CD4-positive, CD25-positive, alpha-beta regulatory T cell (primary cell): ENCODE measurements at places on chromosomes 5 and 9. TPM values are rescaled to one million over a fixed set of nuclear protein-coding genes. Genes with fewer than 3 reads are reported as not detected.

Gene LECT2
- not detected for total RNA-seq

Gene CMYA5
- total RNA-seq: 0.10 TPM

Gene OBP2B
- not detected for total RNA-seq

Gene SPTAN1
- 769 TPM for total RNA-seq

Gene SHC3
- not detected for total RNA-seq

Gene NFIB
- 0.20 TPM for total RNA-seq

Gene KCNV2
- not detected for total RNA-seq

Gene FOXD4L5
- total RNA-seq: not detected

Gene IGFBPL1
- not detected for total RNA-seq

Gene SHLD3
- total RNA-seq: 11.1 TPM

Gene DRD1
- total RNA-seq: not detected

Gene KCNIP1
- total RNA-seq: not detected

Gene ARSI
- total RNA-seq: not detected

Gene CCL21
- total RNA-seq: not detected

Gene UHRF2
- total RNA-seq: 222 TPM

Gene CDH18
- total RNA-seq: not detected

GRCh38 chr5:44987026-44987425, 178.3 kb downstream of the MRPS30 start:
- H3K4me1 ChIP-seq: no peaks in the 10 kb centered on the region
- DNase-seq: no peak
- no peak overlapping the region for H3K27ac ChIP-seq
- H3K27me3 ChIP-seq: no peaks in the 10 kb centered on the region

DNA sequence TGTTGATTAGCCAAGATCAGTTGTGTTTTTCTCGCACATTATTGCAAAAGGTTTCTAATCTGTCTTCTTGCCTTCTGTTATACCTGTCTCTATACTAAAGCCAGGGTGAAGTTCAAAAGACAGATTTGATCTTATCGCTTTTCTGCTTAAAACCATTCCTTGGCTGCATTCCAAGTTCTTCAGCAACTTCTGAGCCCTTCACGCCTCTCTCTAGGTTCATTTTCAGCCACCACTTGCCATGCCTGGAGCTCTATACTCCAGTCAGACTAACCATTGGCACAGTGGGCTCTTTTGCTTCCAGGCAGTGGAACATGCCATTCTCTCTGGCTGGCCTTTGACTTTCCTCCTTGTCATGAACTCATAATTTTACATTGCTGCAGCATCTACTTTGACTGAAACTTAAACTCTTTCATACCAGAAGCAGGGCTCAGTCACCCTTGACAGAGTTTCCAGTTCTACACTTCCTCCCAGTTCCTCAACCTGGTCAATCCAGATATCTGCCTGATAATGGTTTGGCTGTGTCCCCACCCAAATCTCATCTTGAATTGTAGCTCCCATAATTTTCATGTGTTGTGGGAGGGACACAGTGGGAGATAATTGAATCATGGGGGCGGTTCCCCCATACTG, 114.4 kb downstream of the SLC12A2 start:
- no peak for DNase-seq
- H3K4me1 ChIP-seq: peaks cover 7% of the 10 kb centered on the region
- H3K4me3 ChIP-seq: no peak overlapping the region
- peaks cover 2% of the 10 kb centered on the region for H3K27me3 ChIP-seq
- no peak overlapping the region for H3K27ac ChIP-seq

DNA sequence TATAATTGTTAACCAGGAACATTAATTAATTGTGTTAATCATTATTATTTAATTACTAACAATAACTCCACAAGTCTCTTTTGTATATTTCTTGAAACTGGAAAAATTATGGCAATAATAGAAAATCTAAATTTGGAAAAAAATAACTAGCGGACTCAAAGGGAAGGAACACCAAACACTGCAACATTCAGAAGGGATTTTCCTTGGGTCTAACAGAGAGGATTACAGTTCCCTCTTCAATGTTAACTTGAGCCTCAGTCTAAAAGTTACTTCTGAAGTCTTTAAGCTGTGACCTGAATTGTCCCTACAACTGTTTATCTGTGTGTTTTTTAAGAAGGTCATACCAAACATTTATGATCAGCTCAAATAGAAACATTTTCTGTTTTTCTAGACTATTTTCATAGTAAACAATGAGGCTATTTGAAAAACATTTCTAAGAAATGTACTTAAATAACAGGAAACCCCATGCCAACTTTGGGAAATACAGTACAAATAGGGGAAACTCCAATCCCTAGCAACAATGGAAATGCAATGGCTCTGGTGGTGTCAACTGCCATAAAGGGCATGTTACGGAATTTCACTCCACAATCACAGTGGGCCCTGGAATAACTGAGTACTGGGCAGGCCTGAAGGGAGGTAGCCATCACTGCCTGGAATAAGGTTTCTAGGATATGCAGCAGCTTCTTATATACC, 61.2 kb downstream of the MCTP1 start:
- no peak overlapping the region for H3K4me3 ChIP-seq
- DNase-seq: no peak

- no peak overlapping the region for H3K27ac ChIP-seq
- H3K4me3 ChIP-seq: no peak overlapping the region
- no peaks in the 10 kb centered on the region for H3K27me3 ChIP-seq
- no peak for DNase-seq
- H3K36me3 ChIP-seq: no peaks in the 10 kb centered on the region
- peaks cover 5% of the 10 kb centered on the region for H3K4me1 ChIP-seq
These were observed 167.5 kb downstream of the TTC39B start for GRCh38 chr9:15139469-15139868.

- H3K27me3 ChIP-seq: peaks cover 8% of the 10 kb centered on the region
- no peak overlapping the region for H3K4me3 ChIP-seq
- no peak overlapping the region for H3K27ac ChIP-seq
- peak; percentile 70 for DNase-seq
- H3K36me3 ChIP-seq: no peaks in the 10 kb centered on the region
These were observed 59.5 kb upstream of the PCA3 start for GRCh38 chr9:76704593-76705204.

GRCh38 chr5:75654693-75655295, 43.5 kb downstream of the ANKDD1B start:
- no peak for DNase-seq
- no peak overlapping the region for H3K27ac ChIP-seq
- no peaks in the 10 kb centered on the region for H3K4me1 ChIP-seq
- no peaks in the 10 kb centered on the region for H3K27me3 ChIP-seq
- no peak overlapping the region for H3K4me3 ChIP-seq

GRCh38 chr5:149114403-149115312, 26.6 kb upstream of the ABLIM3 start:
- H3K27me3 ChIP-seq: peaks cover 8% of the 10 kb centered on the region
- no peaks in the 10 kb centered on the region for H3K36me3 ChIP-seq
- DNase-seq: no peak
- no peaks in the 10 kb centered on the region for H3K4me1 ChIP-seq
- H3K4me3 ChIP-seq: no peak overlapping the region
- H3K27ac ChIP-seq: no peak overlapping the region

DNA sequence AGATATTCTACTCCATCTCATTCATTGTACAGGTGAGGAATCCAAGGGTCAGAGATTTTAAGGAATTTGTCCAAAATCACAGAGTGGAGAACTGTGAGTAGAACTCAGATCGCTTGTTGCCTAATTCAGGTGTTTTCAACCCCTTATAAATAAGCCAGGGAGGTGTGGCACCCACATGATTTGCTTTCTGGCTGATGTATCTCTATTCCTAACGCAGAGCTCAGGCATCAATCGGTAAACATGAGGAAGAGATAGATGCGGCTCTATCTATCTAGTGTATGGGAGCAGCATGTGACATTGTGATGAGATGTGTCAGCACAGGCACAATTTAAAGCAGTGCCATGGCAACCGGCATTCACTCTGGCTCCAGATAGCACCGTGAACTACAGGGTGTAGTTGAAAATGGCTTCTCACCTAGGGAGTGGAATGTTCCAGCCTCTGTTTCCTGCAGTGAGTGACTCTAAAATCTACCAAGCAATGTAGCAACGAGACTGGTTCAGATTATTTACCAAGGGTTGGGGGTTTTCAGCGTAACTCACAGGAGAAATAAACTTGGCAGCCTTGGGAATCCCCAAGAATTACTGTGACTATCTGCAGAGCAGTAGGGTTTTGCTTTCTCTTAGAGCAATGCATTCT, 53.4 kb upstream of the SUB1 start:
- DNase-seq: peak; percentile 27
- H3K27ac ChIP-seq: peak overlapping the region; percentile 94
- no peaks in the 10 kb centered on the region for H3K36me3 ChIP-seq

- no peaks in the 10 kb centered on the region for H3K27me3 ChIP-seq
- no peaks in the 10 kb centered on the region for H3K36me3 ChIP-seq
- no peaks in the 10 kb centered on the region for H3K4me1 ChIP-seq
- no peak overlapping the region for H3K27ac ChIP-seq
These were observed 292.9 kb downstream of the NR3C1 start for GRCh38 chr5:143110591-143110990.

DNA sequence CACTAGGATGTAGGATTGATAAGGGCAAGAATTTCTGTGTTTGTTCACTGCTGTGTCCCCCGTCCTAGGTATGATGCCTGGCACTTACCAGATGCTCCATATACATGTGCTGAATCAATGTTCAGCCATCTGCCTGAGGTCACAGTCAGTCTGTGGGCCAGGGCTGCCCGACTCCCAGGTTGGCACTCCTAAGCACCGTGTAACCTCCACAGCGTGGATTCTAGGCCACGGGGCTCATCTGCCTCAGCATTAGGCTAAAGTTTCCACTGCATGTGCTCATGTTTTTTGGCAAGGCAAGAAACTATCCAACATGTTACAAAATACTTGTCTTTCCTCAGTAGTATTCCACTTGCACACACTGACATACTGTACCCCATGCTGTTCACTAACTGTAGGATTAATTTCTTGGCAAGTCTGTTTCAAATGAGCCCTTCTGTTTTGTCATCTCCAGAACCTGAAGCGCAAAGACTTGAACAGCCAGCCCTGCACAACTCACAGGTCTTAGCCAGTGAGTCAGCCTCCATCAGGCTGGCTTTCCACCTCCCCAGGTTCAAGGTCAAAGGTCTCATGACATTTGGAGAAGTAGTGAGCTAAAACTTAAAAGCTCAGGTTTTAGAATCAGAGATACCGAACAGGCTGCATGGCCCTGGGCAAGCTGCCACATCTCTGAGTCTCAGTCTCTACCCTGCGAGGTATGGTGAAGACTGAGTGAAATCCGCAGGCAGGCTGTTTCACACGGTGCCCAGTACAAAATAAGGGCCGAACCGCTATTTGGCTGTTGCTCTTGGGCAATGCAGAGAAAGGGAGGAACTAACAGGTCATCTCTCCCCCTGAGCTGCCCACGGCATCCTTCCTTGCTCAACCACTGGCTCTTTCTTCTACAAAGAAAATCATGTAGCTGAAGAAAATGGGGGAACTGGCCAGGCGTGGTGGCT, 7.2 kb downstream of the TOR1A start:
- H3K36me3 ChIP-seq: peaks cover 72% of the 10 kb centered on the region
- H3K4me1 ChIP-seq: no peaks in the 10 kb centered on the region
- no peak overlapping the region for H3K27ac ChIP-seq

DNA sequence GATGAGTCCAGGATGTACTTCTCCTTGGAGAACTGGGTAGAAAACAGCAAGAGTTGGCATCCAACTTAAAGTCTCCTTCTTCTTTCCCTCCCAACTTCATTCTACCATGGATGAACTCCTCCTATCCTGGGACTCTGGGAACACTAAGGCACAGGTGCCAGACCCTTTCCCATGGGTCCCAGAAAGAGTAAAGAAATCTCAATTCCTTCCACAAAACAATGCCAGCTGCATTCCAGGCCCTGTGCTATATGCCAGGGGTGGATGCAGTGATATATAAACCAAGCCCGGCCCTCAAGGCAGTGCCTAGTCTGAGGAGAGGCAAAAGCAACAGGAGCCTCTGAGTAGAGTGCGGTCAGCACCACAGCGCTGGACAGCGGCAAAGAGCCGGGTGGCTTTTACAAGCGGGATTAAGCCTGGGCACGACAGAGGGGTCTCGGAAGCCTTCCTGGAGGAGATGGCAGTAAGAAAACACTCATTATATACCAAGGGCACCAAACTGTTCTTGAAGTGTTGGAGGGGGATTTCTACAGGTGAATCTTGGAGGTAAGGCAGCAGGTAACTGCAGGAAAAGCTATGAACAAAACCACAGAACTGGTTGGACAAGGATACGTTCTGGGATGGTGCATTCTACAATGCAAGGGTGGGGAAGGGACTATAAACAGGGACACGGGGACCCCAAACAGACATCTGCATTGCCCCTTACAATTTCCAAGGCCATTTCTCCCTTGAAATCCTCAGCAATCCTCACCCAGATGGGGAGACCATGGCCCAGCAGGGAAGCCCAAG, 16.4 kb upstream of the TOR2A start:
- peaks cover 77% of the 10 kb centered on the region for H3K36me3 ChIP-seq
- no peaks in the 10 kb centered on the region for H3K4me1 ChIP-seq
- no peak overlapping the region for H3K27ac ChIP-seq
- DNase-seq: no peak

- H3K4me3 ChIP-seq: no peak overlapping the region
- H3K4me1 ChIP-seq: no peaks in the 10 kb centered on the region
- DNase-seq: no peak
- no peak overlapping the region for H3K27ac ChIP-seq
- H3K27me3 ChIP-seq: no peaks in the 10 kb centered on the region
- no peaks in the 10 kb centered on the region for H3K36me3 ChIP-seq
These were observed 23.7 kb downstream of the RXRA start for GRCh38 chr9:134349936-134350335.

DNA sequence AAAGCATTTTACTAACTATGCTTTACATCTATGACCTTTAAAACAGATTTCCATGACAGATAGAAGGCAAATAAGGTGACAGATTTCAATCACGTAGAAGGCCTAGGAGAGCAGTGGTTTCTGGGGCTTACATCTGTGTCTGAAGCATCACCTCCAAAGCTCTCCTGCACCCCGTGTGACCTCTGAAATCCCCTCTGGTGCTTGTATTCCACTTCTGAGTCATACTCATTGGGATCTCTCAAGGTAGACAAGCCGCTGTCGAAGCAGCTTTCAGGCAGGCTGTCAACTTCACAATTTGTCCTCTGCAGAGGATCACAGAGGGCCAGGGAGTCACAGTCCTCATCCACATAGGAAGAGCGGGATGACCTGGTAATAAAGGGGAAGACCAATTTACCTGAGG, 62.2 kb downstream of the RASEF start:
- no peak overlapping the region for H3K27ac ChIP-seq
- no peaks in the 10 kb centered on the region for H3K36me3 ChIP-seq
- H3K4me1 ChIP-seq: no peaks in the 10 kb centered on the region
- DNase-seq: no peak

GRCh38 chr9:88979021-88979420, 12.2 kb upstream of the S1PR3 start:
- H3K36me3 ChIP-seq: no peaks in the 10 kb centered on the region
- H3K4me3 ChIP-seq: no peak overlapping the region
- DNase-seq: no peak
- H3K27me3 ChIP-seq: peaks cover 4% of the 10 kb centered on the region
- no peak overlapping the region for H3K27ac ChIP-seq

DNA sequence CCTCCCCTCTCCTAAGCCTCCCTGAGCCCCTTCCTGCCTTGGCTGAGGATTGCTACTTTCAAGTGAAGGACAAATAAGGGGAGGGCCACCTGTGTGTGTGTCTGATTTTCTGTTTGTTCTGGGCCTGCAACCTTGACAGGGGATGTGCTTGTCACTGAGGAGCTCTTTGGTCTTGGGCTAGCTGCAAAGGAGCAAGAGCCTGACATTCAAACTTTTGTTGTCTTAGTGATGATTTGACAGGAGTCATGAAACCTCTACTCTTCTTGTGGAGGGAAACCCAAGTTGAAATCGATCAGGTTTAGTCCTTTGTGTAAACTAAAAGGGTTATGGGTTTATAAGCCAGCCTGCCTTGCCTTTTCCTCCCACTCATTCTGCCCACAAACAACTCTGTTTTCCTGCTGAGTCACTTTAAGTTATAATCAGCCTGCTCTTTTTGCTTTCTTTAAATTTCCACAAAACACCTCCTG, 16.9 kb downstream of the CLTA start:
- H3K36me3 ChIP-seq: peaks cover 97% of the 10 kb centered on the region
- no peaks in the 10 kb centered on the region for H3K27me3 ChIP-seq
- H3K4me1 ChIP-seq: no peaks in the 10 kb centered on the region
- no peak overlapping the region for H3K4me3 ChIP-seq
- peak overlapping the region; percentile 41 for H3K27ac ChIP-seq
